ENCODE measurements at places on chromosomes 2 and 18.

DNA sequence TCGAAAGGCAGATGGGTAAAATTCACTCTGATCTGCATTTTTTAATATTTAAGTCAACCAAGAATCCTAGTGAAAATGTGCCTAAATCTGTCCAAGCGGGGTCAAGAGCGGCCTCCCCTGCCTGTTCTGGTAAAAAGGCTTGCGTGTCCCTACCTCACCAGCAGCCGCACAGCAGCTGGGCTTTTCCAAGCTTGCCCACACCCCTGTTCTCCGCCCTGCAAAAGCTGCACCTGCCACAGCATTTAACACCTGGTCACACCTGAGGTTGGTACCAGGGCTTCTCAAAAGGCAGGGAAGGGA is 25.8 kb upstream of the TMEM182 start:
- DNase-seq = no peak

GRCh38 chr2:120735746-120736170 is at the start of gene GLI2:
TSS of gene GLI2 (plus strand) at chr2:120735868. CDS start at chr2:120797321, 61,453 bp downstream.
- DNase-seq = no peak

- DNase-seq = no peak
Measured at GRCh38 chr2:201821080-201821479, 14.7 kb downstream of the CDK15 start.

GRCh38 chr2:238336151-238336550 is 15.8 kb downstream of the TRAF3IP1 start:
- DNase-seq = no peak

- DNase-seq = no peak
Measured at GRCh38 chr2:169110419-169110818, 41.1 kb downstream of the DHRS9 start.

- no peak for DNase-seq
Measured at GRCh38 chr2:114610677-114611076, 168.2 kb downstream of the DPP10 start.

- no peak for DNase-seq
Measured at GRCh38 chr2:8435608-8436007, 246.2 kb upstream of the ID2 start.
